ENCODE measurements at places on chromosomes 1 and 21.

GRCh38 chr1:178496410-178497135 lies at the start of gene CLEC20A:
CLEC20A (minus strand) TSS chr1:178496964; CDS start chr1:178496939, 25 bp downstream.
- no peak for DNase-seq

- DNase-seq: no peak
Observed at GRCh38 chr1:27821761-27822315, 8.7 kb upstream of the PPP1R8 start.

- DNase-seq: no peak
Observed at GRCh38 chr1:232704256-232704655, 74.3 kb upstream of the SIPA1L2 start.

DNA sequence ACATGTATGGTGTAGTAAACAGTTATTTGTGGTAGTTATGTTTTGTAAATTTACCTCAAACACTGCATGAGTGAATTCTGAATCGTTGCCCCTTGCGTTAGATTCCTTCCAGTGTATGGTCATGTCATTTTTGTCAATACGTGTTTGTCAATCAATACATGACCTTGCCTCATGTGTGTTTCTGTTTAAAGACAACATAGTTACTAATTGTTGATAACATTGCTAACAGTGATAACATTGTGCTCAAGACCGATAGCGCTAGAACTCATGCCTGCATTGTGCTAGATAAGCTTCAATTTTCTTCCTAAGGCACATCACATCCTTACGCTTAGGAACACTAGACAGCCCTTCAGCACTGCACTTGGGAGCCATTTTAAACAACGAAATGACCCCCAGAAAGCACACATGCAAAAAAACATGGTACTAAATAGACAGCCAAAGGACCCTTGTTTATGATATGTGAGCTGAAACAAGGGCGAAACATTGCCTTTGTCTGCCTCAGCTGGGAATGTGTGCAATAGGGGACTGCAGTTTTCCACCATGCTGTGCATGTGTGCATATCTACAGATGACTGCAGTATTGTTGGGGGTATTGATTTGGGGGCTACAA lies 37.3 kb downstream of the MRPS6 start:
- no peak for DNase-seq

DNA sequence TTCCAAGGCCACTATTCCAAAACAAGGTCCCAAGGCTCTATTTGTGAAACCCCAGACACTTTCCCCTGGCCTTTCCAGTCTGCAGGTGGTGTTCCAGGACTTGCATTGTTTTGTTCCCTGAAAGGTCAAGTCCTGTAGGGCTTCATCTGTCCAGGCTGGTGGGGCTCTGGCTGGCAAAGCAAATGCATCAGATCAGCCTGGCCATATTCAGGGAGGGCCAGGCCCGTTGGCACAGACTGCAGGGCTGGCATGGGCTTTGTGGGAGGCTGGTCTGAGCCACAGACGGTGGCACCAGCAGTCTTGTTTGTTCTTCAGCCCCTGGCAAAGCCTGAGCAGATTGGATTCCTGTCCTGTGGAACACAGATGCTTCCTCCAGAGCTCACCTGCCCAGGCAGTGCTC lies 93.0 kb downstream of the SPATA46 start:
- DNase-seq: no peak
